ENCODE measurements at places on chromosomes 7 and 10.

DNA sequence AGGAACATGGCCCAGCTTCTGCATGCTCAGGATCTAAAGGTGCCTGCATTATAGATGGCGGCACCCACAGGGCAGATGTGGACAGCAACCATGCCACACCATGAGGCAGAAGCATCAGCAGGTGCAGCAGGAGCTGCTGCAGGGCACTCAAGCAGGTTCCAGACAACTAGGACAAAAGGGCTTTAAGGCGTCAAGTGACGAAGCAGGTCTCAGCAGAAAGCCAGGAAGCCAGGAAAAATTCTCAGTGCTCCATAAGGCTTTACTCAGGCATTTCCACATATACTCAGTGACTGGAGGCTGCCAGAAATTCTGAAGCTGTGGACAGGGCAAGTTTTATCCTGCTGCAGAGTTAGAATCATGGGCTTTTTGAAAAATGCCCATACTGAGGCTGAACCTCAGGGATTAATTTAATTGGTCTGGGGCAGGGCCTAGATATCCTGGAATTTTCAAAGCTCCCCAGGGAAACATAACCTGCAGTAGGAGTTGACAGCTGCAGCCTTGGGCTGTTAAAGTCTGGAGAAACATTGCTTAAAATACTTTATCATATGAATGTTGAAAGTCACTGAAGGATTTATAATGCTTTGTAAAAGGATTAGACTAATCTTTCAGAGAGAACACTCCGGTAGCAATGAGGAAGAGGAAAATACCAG, 68.1 kb upstream of the RNF148 start:
- no peak for DNase-seq

- DNase-seq = no peak
These were observed 169.7 kb downstream of the ARHGAP21 start for GRCh38 chr10:24554036-24554435.

- no peak for DNase-seq
These were observed 755.2 kb downstream of the AUTS2 start for GRCh38 chr7:70353330-70353945.

GRCh38 chr7:27520815-27521790, 141.6 kb downstream of the HIBADH start:
- no peak for DNase-seq

- DNase-seq = no peak
These were observed 88.9 kb upstream of the GTF2I start for GRCh38 chr7:74568658-74569057.

- no peak for DNase-seq
These were observed 6.5 kb downstream of the BAG3 start for GRCh38 chr10:119657725-119658124.

DNA sequence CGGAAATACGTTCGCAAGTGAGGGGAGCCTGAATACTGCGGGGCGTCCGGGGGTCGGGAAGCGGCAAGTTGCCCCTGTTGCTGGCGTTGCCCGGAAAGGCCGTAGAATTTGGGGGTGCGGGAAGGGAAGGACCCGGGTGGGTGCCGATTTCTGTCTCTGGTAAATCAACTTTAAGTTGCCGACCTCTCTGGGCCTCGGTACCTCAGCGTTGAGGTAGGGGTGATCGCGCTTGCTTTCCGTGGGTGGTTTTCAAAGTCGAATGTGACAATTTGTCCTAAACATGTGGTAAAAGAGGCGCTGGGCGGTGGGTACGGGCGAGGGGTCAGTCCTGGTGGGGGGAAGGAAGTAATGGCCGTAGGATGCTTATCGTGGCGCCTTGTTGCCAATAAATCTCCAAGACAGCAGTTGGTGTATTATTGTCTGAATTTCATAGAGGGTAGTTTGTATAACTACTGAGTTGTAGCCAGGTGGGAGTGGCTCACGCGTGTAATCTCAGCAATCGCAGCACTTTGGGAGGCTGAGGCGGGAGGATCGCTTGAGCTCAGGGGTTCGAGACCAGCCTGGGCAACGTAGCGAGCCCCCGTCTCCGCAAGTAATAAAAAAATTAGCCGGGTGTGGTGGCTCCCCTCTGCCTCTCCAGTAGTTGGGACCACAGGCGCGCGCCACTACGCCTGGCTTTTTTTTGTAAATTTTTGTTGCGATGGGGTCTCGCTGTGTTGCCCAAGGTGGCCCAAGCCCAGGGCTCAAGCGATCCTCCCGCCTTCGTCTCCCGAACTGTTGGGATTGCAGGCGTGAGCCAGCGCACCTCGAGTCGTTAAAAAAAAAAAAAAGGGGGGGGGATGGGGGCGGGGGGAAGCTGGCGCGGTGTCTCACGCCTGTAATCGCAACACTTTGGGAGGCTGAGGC, 644 bp downstream of the BUD23 start:
- DNase-seq = no peak

GRCh38 chr10:48981310-48981907, 41.8 kb upstream of the LRRC18 start:
- no peak for DNase-seq

GRCh38 chr10:17214971-17215781, 12.9 kb upstream of the VIM start:
- no peak for DNase-seq

DNA sequence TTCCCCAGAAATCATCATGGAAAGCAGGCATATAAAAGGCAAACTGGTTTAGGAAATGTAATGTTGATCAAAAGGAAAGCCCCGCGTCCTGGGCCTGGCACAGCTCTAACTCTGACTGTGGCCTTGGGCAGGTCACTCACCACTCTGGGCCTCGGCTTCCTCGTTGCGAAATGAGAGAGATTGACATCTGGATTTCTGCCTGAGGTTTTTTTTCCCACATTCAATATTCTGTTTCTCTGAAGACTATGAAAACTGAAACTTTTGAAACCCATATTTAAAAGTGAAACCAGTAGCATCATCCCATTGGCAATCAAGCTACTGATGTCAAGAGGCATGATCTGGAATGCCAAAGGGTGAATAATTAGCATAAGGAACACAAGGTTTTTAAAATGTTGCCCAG, 369.7 kb upstream of the NPVF start:
- DNase-seq = no peak

GRCh38 chr10:43963379-43963778, 314.7 kb upstream of the ZNF32 start:
- no peak for DNase-seq

DNA sequence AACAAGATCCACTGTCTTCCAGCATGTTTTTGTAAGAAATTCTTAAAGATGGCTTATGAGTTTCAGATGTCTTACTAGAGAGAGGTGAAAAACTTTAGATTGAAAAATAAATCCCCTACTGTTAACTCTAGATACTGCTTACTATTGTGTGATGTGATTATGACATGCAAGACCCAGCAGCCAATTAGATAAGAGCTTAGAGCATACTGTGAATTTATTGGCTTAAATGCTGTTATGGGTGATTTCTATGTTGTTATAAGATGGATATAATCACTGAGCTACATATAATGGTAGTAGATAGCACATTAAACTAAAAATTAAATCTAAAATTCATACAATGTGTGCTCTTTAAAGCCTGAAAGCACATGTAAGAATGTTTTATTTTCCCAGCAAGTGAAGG, at the start of gene RNF133:
TSS of gene RNF133 (minus strand) at position 101 of the 400 bp plus-strand sequence. CDS start 199 bp downstream, outside the sequence.
- no peak for DNase-seq

DNA sequence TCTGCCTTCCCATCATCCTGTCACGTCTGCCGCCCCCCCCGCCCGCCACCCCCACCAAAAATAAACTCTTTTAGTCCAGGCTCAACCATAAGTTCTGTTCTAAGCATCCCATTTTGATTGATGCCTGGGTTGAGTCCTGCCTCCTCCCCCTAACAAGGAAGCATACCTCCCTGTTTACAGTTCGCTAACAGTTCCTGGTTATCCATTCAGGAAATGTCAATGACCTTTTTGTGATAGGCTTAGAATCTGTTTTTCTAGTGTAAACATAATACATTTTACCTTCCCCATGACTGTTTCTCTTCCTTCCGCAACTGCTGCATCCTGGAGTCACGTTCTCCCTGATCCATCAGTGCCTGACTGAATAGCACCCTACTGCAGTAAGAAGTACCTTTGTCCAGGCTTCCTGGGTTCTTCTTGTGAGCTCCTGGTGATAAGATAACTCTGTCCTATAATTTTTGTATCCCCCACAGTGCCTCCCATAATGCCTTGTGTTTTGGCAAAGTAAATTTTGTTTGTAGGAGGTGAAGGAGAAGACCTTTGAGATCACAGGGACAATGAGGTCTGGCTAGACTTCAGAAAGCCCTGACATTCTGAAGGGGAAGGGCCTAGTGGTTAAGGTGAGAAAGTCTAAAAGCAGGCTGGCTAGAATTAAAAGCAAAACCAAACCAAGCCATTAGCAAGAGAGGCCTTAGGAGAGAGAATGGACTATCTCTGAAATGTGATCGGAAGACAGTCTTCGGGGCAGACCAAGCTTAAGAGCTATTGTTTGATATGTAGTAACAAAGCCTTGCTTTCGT, 7.3 kb downstream of the AGFG2 start:
- no peak for DNase-seq

DNA sequence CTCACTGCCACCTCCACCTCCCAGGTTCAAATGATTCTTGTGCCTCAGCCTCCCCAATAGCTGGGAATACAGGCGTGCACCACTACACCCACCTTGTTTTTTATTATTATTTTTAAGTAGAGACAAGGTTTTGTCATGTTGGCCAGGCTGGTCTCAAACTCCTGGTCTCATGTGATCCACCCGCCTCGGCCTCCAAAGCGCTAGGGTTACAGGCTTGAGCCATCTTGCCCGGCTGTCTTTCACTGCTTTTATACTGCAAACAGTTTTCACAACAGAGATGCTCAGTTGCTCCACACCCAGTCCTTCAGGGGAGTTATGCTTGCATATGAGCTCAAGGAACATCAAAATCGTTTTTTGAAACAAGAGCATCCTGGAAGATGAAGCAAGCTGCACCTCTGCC, 1.3 kb upstream of the PRR15 start:
- no peak for DNase-seq

DNA sequence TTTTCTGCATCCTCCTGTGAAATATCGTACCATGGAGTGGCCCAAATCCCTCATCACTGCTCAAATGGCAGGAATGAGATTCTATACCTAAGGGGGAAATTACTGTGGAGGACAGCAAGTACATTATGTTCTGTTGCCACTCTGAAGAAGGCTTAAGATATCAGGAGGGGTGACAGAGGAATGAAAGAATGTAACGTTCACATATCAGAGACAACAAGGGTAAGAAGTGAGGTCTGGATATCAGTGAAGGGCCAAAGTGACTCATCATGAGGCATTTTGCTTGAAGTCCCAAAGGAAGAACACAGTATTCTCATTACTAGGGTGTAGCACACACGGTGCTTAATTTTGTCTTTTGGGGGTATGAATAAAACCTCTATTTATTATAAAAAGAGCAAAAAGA, 71.5 kb upstream of the SLC13A1 start:
- DNase-seq = no peak

DNA sequence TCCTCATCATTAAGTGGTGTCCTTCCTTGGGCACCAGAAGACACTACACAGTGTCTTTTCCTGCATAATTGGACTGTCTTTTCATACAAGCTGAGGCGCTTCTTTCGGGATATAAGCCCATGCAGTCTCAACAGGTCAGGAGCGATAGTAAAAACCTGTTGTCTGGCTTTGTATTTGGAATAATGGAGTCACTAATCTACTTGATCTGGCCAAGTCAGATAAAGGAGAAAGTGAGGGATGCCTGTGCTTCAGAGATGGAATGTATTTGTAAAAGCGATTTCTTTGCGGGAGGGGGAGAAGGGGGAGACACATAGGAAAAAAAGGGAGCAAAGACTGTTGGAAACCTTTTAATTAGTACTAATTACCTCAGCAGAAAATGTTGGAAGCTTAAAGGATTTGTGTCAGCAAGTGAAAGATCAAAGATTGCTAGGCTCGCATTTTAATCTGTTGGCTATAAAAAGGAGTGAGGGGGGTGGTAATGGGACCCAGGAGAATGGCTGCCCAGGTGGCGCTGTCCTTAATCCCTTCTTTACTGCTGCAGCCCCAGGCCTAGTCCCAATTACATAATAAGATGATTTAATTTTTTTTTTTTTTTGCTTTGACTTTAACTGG, 581.4 kb downstream of the LRMDA start:
- DNase-seq = no peak

GRCh38 chr10:42827201-42827600, 44.6 kb downstream of the BMS1 start:
- DNase-seq = no peak

DNA sequence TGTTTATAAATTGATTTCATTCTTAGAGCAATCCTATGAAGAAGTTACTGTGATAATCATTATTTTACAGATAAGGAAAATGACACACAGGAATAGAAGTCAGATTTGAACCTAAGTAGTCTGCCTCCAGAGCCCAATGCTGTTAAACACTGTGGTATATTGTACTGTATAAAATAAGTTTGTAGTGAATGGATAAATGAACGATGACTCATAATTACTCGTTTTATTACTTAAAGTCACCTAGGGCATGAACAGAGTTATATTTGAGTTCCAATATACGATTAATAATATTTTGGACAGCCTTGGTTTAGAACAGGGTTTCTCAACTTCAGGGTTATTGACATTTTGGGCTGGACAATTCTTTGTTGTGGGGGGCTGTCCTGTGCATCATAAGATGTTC, 7.8 kb upstream of the BTRC start:
- no peak for DNase-seq

- no peak for DNase-seq
These were observed 107.5 kb downstream of the NPTX2 start for GRCh38 chr7:98724591-98724990.

DNA sequence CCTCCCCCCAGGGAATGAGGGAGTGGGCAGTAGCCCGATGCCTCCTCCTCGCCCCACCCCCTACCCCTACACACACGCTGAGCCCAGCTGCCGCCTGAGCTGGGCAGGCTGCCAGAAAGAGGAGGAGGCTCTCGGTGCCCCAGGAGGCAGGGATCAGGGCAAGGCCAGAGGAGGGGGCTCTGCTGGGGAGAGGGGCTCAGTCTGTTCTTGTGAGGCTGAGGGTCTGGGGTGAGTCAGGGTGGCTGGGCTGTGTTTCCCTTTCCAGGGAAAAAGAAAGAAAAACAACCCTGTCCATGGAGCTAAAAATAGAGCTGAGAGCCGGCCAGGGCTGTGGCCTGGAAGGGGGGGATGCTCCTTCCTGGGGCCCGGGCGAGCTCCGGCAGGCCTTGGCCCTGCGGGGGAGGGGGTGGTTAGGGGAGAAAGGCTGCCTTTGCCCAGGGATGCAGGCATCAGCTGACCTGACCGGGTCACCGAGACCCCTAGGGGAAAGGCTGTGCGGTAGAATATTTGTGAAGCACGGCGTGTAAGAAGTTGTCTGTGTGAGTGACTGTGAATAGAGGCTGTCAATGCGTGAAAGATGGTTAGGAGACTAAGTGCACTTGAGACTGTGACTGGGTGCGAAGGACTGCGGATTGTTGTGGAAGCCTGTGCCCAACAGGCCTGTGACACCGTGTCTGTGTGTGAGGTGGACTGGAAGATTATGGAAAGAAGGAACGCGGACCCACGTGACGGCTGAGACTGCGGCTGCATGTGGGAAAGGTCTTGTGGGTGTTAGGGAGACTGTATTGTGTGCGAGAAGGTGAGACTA, 1.2 kb upstream of the LZTS2 start:
- no peak for DNase-seq
